Activated CD8-positive, alpha-beta memory T cell treated with anti-CD3 and anti-CD28 coated beads for 36 hours (primary cell): ENCODE measurements at places on chromosomes 6 and 20. TPM values are rescaled to one million over a fixed set of nuclear protein-coding genes. Genes with fewer than 3 reads are reported as not detected.

Gene TSPO2
- total RNA-seq: not detected

Gene MAK
- total RNA-seq: 2.5 TPM

Gene ENPP4
- total RNA-seq: 12.6 TPM

Gene KHDC1
- 5.9 TPM for total RNA-seq

Gene AGPAT4
- total RNA-seq: 2.4 TPM
